Fibroblast of skin of right biceps (primary cell): ENCODE measurements at places on chromosomes 4 and X.

GRCh38 chrX:131741103-131741581, 197.3 kb downstream of the OR13H1 start:
- no peak for DNase-seq

DNA sequence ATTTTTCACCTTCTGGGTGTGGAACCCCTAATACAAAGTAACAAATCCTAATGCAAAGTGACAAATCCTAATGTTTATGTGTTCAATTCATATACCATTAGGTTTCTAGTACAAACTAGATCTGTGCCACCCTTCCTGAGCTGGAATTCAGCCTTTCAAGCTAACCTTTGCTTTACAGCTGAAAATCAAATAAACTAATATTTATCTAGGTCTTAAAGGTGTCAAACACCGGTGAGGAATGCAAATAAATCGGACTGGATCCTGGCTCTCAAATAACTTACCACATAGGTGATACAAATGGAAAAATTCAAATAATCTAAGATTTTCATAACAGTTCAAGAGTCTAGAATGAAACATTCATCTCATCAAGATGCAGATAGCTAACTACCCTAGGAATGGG, 11.6 kb downstream of the IRF2 start:
- no peak for DNase-seq

DNA sequence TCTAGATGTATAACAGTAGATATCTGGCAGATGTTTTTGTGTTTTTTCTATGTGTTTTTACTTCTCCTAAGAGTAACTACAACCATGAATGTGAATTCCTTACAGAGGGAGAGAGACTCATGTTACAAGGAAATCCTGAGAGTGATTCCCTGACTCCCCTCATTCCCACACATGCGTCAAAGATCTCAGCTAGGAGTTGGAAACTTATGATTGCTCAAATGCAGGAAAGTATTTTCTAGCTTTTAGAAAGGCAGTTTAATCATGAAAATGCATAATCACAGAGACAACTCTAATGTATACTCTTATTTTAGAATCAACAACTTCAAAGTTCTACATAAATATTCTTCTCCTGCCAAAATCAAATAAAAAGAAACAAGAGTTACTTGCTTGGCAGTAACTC, 121.8 kb downstream of the PDE5A start:
- no peak for DNase-seq

GRCh38 chrX:8743126-8743732, 11.3 kb upstream of the ANOS1 start:
- peak; percentile 22 for DNase-seq

DNA sequence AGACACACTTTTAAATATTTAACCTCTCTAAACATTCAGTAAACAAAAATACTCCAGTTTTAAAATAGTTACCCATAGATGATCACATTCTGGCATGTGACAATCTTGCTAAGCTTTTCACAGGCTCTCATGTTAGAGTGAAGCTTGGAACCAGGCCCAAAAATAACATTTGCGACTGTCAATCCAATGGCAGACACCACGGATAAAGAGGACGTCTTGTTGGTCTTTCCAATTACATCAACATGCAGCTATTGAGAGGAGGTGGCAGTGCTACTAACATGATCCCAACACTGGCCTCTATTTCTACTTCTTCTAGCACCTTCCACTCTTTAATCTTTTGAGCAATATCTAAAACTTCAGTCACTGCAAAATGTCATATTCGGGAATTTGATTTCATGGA, 970.8 kb upstream of the TENM3 start:
- DNase-seq = no peak

GRCh38 chr4:166165829-166166420, 292.9 kb downstream of the TLL1 start:
- peak; percentile 74 for DNase-seq

DNA sequence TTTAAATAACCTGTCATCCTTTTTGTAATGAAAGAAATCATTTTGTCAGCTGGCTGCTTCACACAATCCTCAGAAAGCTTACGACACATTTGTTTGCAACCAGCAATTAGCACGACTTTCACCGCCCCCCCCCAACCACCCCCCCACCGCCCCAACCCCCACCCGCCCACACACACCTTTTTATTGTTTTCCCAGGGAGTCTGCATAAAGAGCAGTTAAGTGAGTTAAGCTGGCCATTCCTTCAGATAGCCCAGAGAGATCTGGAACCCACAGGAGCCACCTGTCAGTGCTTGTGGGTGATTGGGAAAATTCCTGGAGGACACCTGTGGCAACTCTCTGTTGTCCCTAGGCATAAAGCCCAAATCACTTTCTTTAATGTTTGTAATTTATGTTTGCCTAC, 175.7 kb upstream of the FMR1 start:
- DNase-seq = no peak

- DNase-seq = no peak
Measured at GRCh38 chr4:78417603-78418002, 134.0 kb upstream of the ANXA3 start.

GRCh38 chrX:21379991-21380390, 5.8 kb downstream of the CNKSR2 start:
- DNase-seq = peak; percentile 3

DNA sequence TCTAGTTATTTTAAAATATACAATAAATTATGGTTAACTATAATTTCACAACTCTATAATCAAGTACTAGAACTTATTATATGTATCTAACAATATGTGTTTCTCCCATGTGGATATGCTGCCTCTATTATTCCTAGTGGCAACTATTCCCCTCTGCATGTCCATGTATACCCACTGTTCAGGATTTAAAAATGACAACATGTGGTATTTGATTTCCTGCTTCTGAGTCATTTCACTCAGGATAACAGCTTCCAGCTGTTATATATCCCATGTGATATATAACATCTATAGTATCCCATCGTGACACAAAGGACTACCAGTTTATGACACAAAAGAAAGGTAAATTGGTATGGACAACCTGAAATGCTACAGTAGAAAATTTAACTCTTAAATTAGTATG, 167.4 kb upstream of the TACR3 start:
- DNase-seq = peak; percentile 74

DNA sequence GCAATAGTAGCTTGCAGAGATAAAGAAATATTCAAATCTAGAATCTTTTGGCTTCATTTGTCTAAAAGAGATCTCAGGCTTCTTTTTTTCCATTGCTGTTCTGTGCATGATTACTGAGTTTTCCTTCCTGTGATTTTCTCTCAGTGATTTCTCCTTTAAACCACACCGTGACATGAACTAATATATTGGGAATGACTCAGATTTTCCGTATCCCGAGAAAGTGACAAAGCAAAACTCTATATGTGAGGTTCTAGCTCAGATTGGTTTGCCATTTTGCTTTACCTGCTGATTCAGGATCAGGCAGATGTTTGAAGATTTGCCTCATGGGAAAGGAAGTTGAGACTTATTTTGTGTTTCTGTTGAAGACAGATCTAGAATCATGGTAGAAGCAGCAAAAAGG, 59.4 kb downstream of the MTHFD2L start:
- DNase-seq = peak; percentile 70

- DNase-seq = peak; percentile 12
Measured at GRCh38 chr4:99383399-99383798, 30.9 kb upstream of the ADH1C start.

DNA sequence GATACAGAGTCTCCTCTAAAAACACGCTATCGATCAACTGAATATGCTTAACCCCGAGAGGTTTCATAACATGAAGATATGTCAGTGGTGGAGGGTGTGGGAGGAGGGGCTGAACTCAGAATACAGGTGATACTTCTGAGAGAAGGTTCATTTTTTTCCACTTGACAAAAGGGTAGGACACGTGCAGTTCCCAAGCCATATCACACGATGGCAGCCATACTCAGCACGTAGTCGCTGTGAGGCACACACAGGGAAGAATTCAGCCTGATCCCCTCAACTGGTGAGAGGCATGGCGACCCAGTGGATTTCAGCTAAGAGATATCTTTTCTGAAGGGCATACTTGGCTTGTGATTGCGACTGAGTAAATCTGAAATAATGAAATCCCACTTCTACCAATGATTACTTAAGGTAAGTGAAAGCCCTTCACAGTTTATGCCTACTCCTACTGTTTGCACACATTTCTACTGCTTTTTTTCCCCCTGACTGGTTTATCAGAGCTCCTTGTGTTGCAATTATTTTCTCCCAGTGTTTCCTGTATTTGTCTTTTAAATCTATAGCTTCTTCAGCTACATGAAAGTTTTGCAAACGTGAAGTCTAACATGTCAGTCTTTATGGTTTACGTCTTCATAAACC, 133.1 kb downstream of the CORIN start:
- DNase-seq = peak; percentile 51

DNA sequence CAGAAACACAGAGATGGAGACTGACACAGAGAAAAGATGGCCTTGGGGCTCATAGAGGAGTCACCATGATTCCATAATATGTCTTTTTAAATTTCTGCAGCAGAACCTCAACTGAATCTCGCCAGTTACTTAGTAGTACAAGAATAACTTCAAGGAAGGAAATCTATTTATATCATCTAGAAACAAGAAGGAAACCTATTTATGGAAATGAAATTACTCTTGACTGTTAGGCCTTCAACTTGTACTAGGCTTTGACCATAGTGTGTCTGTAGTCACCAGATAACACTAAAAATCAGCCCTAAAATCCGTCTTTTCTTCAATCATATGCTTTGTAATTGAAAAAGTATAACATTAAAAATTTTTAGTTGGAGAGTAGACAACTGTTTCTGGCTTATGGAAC, 740.4 kb downstream of the TRIML1 start:
- no peak for DNase-seq

GRCh38 chr4:89753601-89754066, 83.3 kb downstream of the SNCA start:
- DNase-seq = peak; percentile 97
